ENCODE measurements at places on chromosomes 5 and 9. TPM values are rescaled to one million over a fixed set of nuclear protein-coding genes. Genes with fewer than 3 reads are reported as not detected.

The CDH10 gene
- not detected for total RNA-seq

The PFDN1 gene
- 49.8 TPM for total RNA-seq

- peaks cover 5% of the 10 kb centered on the region for H3K4me1 ChIP-seq
- H3K27ac ChIP-seq: no peak overlapping the region
Measured at GRCh38 chr9:124128568-124129166, 117.1 kb downstream of the LHX2 start.

- H3K27ac ChIP-seq: no peak overlapping the region
- H3K4me3 ChIP-seq: no peak overlapping the region
- peaks cover 19% of the 10 kb centered on the region for H3K4me1 ChIP-seq
- no peaks in the 10 kb centered on the region for H3K36me3 ChIP-seq
- no peak for DNase-seq
- H3K27me3 ChIP-seq: no peaks in the 10 kb centered on the region
Measured at GRCh38 chr9:35599763-35600604, 5.1 kb upstream of the TESK1 start.

DNA sequence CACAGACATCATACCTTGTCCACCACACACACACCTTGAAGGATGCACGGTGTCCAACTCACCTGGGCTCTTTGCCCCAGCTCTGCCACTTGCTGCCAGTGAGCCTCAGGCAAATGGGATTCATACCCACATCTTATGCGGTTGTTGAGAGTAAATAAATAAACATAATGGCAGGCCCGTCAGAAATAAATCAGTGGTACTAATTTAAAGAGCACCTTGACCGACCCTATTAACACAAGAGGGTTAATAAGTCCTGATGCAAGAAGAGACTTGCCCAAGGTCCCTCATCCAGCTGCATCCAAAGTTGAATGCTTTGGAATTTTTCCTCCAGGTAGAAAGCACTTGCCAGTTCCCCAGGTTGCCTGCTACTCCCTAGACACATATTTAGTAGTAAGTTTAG lies 11.6 kb upstream of the AKNA start:
- no peak overlapping the region for H3K27ac ChIP-seq
- no peaks in the 10 kb centered on the region for H3K27me3 ChIP-seq
- no peak for DNase-seq
- peaks cover 22% of the 10 kb centered on the region for H3K4me1 ChIP-seq
- H3K4me3 ChIP-seq: peak overlapping the region; percentile 10

DNA sequence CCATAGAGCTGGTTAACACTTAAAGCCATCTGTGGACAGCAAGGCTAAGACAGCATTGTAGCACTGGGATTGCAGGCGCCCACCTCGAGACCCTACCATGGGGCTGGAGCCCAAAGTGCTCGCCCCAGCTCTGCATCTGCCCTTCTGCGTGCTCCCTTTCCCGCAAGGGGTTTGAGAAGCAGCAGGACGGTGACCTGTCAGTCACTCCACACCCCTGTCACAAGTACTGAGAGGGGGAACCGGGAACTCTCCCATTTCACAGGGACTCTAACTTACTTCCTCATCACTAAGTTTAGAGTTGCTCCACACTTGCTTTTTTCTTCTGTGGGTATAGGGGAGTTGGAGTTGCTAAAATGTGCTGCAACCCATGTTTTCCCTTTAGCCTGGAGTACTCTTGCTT lies 273.2 kb downstream of the SMARCA2 start:
- H3K4me3 ChIP-seq: no peak overlapping the region
- H3K27ac ChIP-seq: no peak overlapping the region
- H3K36me3 ChIP-seq: no peaks in the 10 kb centered on the region
- peaks cover 13% of the 10 kb centered on the region for H3K27me3 ChIP-seq
- no peaks in the 10 kb centered on the region for H3K4me1 ChIP-seq

DNA sequence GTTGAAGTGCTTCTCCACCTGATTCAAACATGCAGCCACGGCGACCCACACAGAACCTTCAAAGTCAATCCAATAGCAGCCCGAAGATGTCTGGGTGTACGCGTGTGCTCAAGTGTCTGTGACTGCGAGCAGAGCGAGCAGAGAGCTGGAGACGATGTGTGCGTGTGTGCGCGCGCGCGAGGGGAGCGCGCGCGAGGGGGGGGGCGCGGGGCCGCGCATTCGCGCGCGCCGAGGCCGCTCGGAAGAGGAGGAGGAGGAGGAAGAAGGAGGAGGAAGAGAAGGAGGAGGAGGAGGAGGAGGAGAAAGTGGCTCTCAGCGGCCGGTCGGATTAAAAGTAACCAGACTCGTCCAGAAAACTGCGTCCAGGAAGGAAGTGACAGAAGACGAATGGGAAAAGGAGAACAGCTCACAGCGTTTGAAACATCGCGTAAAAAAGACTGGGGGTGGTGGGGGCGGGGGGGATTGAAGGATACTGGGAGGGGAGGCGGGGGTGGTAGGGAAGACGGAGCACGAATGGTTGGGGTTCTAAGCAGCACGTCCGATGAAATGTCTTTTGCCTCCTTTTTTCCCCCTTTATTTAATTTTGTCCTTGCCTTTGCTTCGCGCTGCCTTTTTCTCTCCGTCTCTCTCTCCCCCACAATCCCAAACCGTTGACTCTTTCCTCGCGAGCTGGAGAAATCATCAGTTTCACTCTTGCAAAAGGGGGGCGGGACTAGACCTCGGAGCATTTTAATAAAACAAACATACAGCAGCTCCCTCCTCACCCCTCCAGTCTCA lies at the start of gene MEF2C:
TSS of gene MEF2C (minus strand) at position 126 of the 777 bp plus-strand sequence. CDS start 59,396 bp downstream, outside the sequence.
- peak within 1 kb of the TSS; percentile 85 for H3K4me3 ChIP-seq
- peaks cover 22% of the 10 kb centered on the region for H3K27me3 ChIP-seq
- peak within 1 kb of the TSS; percentile 56 for H3K27ac ChIP-seq
- H3K4me1 ChIP-seq: peaks cover 19% of the 10 kb centered on the region

GRCh38 chr5:756171-756570 lies 28.4 kb downstream of the ZDHHC11B start:
- H3K36me3 ChIP-seq: no peaks in the 10 kb centered on the region
- peaks cover 7% of the 10 kb centered on the region for H3K27me3 ChIP-seq
- no peak overlapping the region for H3K27ac ChIP-seq
- H3K4me3 ChIP-seq: no peak overlapping the region
- H3K4me1 ChIP-seq: peaks cover 7% of the 10 kb centered on the region

DNA sequence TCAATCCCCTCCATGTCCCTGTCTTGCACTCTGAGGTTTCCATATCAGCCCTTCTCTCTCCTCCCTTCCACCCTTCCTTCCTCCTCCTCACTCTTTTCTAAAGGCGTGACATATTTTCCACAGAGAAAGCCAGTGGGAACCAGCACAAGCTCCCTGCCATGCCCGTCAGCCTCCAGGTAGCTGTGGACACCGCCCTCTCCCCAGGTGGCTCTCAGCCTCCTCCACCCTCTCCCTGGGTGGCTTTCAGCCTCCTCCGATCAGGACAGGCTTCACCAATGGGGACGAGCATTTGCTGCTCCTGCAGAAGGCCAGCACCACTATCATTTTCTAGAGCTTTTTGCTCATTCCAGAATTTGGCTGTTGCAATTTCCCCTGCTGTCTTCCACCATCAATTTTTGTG lies 236.6 kb downstream of the GADD45G start:
- H3K4me3 ChIP-seq: no peak overlapping the region
- H3K27me3 ChIP-seq: peaks cover 6% of the 10 kb centered on the region
- peaks cover 9% of the 10 kb centered on the region for H3K4me1 ChIP-seq

GRCh38 chr5:76841361-76841760 lies 8.5 kb upstream of the S100Z start:
- H3K36me3 ChIP-seq: no peaks in the 10 kb centered on the region
- no peaks in the 10 kb centered on the region for H3K4me1 ChIP-seq
- H3K4me3 ChIP-seq: no peak overlapping the region
- no peak for DNase-seq
- H3K27ac ChIP-seq: no peak overlapping the region

GRCh38 chr5:100889896-100890295 lies 13.2 kb downstream of the ST8SIA4 start:
- H3K4me1 ChIP-seq: peaks cover 77% of the 10 kb centered on the region
- H3K27me3 ChIP-seq: no peaks in the 10 kb centered on the region
- peaks cover 41% of the 10 kb centered on the region for H3K36me3 ChIP-seq
- no peak for DNase-seq

The SERINC5 gene
- 7.4 TPM for total RNA-seq

The DDX4 gene
- not detected for total RNA-seq

DNA sequence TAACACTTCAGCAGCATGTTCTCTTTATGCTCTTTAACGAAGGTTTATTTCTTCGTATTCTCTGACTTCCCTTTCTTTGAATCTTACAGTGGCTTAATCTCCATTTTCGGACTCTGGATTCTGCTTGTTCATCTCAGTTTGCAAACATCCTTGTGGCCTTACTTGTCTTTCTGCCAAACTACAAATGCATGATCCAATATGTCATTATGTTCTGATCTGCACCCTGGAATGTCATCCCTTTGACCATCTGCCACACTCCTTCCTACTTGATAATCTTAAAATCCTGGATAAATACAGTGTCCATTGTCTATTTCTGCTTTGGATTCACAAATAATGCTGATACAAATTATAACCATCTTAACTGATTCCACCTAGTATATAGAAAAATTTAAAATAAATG lies 499.2 kb downstream of the CDH18 start:
- no peaks in the 10 kb centered on the region for H3K4me1 ChIP-seq
- DNase-seq: no peak
- no peaks in the 10 kb centered on the region for H3K27me3 ChIP-seq

DNA sequence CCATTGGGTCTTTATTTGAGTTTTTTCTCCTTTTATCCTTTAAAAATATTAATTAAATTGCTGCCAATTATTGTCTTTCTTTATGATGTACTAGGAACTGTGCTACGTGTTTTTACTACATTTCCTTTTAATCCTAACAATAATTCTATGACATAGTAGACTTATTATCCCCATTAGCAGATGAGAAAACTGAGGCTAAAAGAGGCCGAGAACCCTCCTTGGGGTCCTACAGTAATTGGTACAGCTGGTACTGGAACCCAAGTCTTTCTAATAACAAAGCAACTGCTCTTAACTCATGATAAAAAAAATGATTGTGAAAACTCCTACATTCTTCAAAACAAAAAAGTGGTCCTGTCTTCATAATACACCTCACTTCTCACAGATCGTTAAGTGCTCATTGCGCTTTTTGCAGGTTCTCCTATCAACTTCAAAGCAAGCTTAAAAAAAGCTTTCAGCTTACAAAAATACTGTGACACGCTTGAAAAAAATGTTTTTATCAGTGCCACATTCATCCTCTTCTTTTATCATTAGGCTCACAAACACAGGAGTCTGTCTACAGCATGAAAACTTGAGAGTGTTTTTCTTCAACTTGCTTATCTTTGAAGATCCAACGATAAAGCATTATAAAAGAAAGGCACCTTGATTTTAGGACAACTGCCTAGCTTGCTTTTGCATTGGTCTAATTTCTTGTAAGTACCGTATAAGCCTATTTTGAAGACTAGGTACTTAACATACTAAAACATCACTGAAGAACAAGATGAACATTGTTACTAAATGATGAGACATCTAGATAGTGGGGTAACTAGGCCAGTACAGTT lies 32.4 kb downstream of the FYB1 start:
- H3K4me3 ChIP-seq: peak overlapping the region; percentile 76
- H3K27me3 ChIP-seq: no peaks in the 10 kb centered on the region
- peak overlapping the region; percentile 84 for H3K27ac ChIP-seq
- peaks cover 71% of the 10 kb centered on the region for H3K4me1 ChIP-seq
- DNase-seq: no peak
- H3K36me3 ChIP-seq: peaks cover 4% of the 10 kb centered on the region

The ARHGEF37 gene
- total RNA-seq: not detected

DNA sequence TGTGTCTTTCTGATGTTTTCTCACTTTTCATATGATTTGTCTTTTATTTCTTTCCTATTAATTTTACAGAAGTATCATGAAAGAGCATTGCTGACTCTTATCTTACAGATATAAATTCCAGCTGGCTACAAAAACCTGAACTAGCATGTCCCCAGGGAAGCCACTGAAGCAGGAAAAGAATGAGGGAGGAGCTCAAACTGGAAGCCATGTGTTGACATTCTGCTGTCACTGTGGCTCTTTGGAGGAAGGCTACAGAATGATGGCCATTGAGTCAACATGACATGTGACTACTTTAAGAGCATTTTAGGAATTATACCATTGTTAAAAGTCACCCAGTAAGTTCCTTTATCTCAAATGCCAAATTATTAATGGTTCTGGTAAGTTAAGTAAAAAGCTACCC lies 638.3 kb upstream of the DMAC1 start:
- peaks cover 11% of the 10 kb centered on the region for H3K4me1 ChIP-seq
- H3K4me3 ChIP-seq: no peak overlapping the region
- no peaks in the 10 kb centered on the region for H3K27me3 ChIP-seq
- no peaks in the 10 kb centered on the region for H3K36me3 ChIP-seq
